Breast epithelium (tissue), 4 donors: ENCODE measurements at places on chromosomes 11 and 22. TPM values are rescaled to one million over a fixed set of nuclear protein-coding genes. Genes with fewer than 3 reads are reported as not detected.

Gene KIF18A
- 0.33 TPM for total RNA-seq

Gene SLC22A6
- not detected for total RNA-seq

- no peak for DNase-seq
Measured at GRCh38 chr22:46131151-46131587, 19.2 kb upstream of the PPARA start.

- no peak for DNase-seq
Measured at GRCh38 chr11:2834503-2835273, 50.9 kb downstream of the CDKN1C start.

DNA sequence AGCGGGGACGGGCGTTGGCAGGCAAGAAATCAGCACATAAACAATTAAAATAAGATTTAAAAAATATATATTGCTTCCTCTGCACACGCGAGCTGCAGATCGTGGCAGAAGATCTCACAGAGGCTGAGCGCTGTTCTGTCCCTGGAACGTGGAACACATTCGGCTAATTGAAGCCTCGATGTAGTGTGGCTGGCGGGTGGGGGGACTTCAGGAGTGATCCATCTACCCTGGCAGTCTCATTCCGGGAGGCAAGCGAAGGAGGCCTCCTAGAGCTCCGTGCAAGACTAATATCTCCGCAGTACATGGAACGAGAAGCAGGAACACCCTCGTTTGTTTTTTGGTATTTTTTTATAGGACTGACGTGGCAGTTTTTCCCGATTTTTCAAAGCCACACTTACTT is 402.4 kb downstream of the MN1 start:
- DNase-seq, result no peak

GRCh38 chr22:18068381-18068988 is 9.3 kb upstream of the PEX26 start:
- DNase-seq, result peak; percentile 68

DNA sequence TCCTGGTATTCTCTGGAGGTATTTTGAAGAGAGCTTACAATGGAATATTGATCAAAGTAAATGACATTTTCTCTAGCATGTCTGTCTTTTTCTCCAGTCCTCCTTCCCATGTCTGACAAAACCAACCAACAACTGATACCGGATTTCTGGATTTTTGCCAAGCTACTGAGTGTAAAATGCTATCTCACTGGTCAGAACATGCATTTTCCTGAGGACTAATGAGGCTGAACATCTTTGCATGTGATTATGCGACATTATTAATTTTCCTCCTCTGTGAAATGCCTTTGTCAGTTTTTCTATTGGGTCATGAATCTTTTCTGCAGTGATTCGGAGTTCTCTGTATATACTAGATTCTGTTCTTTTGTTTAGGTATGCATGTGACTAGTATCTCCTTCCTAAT is 51.4 kb downstream of the CDON start:
- DNase-seq, result no peak

- no peak for DNase-seq
Measured at GRCh38 chr22:38313384-38313955, 3.8 kb downstream of the CSNK1E start.

DNA sequence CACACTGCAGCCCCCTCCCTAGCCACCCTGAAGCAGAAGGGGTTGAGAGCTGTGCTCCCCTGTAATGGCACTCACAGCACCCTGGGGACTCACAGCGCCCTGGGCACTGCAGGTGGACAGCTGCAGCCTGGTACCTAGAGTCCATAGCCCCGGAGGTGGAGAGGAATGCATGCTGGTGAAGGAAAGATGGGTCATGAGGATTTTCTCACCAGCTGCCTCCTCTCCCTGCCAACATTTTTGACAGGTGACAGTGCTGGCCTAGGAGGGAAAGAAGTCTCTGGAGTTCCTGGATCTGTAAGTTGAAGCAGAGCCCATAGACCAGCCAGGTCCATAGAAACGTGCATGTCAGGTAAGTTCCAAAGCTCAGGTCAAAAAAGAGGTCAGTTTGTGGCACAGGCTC is 330.5 kb downstream of the TENM4 start:
- no peak for DNase-seq
